Spleen (tissue), 13 donors: ENCODE measurements at places on chromosomes 1 and 21. TPM values are rescaled to one million over a fixed set of nuclear protein-coding genes. Genes with fewer than 3 reads are reported as not detected.

DNA sequence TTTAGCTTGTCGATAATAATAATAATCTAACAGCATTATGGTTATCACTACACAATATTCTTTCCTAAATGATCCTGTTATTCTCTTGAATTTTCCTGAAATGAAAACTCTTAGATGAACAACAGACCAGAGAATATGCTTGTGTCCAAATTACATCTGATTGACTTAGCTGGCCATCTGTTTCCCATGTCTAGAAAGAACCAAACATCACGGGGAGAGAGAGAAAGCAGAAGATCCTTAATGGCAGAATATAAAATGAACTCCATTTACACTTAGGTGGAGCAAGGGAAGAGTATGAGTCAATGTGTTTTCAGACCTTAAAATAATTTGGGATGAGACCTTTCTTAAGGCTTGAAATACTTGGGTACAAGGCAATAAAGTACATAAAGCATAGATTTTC lies 162.2 kb downstream of the DSCAM start:
- DNase-seq = no peak

The MFSD2A gene
- polyA plus RNA-seq = 4.1 TPM

The OR2T33 gene
- not detected for polyA plus RNA-seq

DNA sequence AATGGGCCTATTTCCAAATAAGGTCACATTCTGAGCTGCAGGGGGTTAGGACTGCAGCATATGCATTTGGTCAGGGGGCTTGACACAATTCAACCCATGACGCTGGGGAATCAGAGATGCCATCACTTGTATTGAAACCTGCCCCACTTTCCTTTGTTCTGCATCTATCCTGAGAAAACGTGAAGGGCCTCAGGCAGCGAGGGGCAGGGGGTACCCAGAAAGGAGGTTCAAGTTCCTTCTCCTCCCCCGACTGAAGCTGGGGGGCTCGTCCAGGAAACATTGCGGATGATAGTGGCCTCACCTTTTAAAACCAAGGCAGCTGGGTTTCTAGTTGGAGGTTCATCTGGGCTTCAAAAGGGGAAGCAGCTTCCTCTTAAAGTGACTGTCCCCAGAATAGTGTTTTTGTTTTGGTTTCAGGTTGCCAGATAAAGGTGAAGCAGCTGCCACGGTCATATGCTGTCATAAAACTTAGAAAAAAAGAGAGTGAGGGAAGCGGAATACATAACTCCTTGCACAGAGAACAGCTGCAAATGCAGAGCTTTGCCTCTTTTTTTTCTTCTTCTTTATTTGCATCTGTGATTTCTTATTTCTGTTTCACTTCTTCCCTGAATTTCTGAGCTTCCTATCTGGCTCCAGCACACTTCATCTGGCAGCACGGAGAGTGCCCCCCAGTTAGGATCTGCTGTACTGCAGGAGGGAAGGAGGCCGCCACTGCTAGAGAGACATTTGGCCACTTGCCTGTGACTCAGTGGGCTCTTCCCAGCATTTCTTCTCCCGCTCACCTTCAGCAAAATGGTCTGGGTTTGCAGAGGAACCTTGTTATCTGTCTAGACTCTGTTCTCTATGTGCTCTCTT lies 142.0 kb downstream of the AJAP1 start:
- peak; percentile 54 for DNase-seq

DNA sequence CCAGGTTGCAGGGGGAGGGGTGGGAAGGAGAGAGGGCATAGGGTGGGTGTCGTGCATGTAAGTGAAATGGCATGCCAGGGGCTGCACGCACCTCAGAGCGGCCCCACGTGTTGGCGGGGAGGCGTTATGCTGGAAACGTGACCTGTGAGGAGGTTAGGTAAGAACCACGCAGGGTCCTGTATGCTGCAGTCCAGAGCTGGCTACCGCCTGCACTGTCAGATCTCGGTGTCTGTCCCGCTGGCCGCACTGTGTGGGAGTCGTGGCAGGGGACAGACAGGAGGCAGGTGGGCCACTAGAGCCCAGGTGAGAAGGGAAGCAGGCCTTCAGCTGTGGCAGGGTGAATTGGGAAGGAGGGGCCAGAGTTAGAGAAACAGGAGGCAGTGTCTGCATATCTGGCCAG lies 79.7 kb downstream of the GALNT2 start:
- no peak for DNase-seq

GRCh38 chr1:94119796-94120569 lies 965 bp downstream of the ABCA4 start:
- peak; percentile 18 for DNase-seq

DNA sequence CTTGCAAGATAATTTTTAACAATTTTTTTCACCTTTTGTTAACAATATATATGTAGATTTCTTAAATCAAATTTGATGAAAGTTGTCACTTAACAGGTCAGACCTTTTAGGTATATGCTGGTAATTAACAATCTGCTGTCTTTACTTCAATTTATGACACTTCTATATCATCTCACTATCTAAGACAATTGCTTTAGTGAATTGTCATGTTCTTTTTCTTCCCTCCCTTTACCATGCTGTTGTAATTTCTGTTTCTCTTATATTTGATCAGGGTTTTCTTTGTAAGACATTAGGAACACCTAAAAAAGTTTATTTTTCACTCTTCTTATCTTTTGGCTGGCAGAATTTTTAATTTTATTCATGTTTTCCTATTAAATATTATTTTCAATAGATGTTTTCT lies 2.0 kb downstream of the IFI16 start:
- no peak for DNase-seq

- DNase-seq = no peak
Measured at GRCh38 chr1:58580186-58580585, 3.1 kb upstream of the TACSTD2 start.

The CELA3B gene
- polyA plus RNA-seq = 0.08 TPM
